ENCODE measurements at places on chromosomes 1 and 21.

- DNase-seq = no peak
Observed at GRCh38 chr1:42679364-42679983, 2.7 kb upstream of the YBX1 start.

DNA sequence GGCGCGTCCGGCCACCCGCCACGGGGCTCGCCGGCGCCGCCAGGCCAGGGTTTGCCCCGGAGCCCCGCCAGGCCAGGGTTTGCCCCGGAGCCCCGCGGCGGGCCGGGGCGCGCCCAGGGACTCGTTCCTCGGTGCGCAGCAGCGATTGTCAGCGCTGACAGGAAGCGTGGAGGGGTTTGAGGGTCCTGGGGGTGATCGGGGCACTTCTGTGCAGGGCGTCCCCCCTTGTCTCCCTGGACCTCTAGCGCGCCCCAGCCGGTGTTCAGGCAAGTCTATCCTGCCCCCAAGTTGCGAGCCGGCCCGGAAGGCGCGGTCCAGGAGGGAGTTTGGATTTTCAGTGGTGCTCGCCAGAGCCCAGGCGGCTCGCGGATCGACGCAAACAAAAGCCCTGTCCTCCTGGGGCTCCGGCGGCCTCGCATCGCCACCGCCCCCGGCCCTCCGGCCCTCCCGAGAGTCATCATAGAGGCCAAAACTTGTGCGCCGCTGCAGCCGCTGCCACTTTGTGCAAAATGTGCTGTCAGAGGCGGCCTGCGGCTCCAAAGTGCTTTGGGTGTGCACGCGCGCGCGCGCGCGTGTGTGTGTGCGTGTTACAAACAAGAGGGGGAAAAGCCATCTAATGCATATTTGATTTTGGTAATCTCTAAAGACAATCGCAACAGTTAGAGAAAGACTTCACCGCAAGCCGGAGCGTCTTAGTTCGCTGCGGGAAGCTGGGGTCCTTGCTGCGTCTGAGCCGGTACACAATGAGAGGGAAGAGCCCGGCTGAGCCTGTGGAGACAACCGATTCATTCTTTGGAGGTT is 1.0 kb downstream of the ROR1 start:
- no peak for DNase-seq

- no peak for DNase-seq
Observed at GRCh38 chr1:210736713-210737112, 397.2 kb downstream of the KCNH1 start.

- no peak for DNase-seq
Observed at GRCh38 chr1:46315669-46316403, 12.3 kb downstream of the UQCRH start.

- no peak for DNase-seq
Observed at GRCh38 chr1:153277852-153278251, 18.4 kb downstream of the LORICRIN start.

DNA sequence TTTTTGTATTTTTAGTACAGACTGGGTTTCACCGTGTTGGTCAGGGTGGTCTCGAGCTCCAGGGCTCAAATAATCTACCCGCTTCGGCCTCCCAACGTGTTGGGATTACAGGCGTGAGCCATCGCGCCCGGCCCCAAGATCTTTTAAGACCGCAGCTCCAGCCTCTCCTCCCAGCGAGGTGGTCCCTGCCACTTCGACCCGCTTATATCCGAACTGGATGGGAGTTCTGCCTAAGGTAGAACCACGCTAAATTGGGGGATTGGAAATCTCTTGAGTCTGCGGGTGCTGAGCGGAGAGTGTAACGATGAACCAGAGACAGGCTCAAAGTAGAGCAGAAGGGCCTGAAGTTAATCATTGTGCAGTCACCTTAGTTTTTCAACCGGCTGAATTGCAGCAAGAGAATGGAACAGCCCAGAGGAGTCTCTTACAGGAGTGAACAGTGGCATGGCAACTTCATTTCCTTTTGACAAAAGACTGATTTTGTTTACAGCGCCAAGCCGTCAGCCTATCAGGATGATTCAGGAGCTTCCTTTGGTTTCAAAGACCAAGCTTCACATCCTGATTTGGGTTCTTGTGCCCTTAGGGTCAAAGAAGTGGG is 726 bp upstream of the CYB5R1 start:
- DNase-seq = no peak

DNA sequence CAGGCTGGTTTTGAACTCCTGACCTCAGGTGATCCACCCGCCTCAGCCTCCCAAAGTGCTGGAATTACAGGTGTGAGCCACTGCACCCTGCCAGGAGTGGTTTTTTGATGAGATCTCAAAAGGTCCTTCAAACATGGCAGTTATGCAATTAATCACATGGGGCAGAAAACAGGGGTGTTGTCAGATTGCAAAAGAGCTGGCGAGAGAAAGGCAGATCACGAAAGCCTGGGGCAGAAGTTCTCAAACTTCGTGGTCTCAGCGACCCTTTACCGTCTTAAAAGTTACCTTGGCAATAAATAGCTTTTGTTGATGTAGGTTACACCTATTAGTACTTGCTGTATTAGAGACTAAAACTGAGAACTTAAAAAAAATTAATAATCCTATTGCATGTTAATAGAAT is 16.1 kb downstream of the CNR2 start:
- DNase-seq = no peak

GRCh38 chr1:184506481-184506880 is 119.7 kb downstream of the C1orf21 start:
- no peak for DNase-seq

DNA sequence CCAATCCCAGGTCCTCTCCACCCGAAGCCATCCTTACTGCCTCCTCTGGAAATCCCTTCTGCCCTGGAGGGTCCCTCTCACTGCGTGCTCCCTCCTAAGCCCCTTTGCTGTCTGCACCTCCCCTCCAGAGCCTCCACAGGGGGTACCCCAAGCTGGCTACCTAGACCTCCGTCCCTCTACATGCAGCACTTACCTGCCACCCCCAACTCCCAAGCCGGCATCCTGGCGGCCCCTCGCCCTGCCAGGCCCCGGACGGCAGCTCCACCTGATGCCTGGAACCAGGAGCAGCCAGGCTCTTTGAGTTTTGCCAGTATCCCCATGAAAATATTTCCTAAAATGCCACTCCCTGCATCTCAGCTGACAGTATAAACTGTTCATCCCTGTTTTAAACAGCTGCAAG is 4.1 kb downstream of the PRDM15 start:
- DNase-seq = no peak

DNA sequence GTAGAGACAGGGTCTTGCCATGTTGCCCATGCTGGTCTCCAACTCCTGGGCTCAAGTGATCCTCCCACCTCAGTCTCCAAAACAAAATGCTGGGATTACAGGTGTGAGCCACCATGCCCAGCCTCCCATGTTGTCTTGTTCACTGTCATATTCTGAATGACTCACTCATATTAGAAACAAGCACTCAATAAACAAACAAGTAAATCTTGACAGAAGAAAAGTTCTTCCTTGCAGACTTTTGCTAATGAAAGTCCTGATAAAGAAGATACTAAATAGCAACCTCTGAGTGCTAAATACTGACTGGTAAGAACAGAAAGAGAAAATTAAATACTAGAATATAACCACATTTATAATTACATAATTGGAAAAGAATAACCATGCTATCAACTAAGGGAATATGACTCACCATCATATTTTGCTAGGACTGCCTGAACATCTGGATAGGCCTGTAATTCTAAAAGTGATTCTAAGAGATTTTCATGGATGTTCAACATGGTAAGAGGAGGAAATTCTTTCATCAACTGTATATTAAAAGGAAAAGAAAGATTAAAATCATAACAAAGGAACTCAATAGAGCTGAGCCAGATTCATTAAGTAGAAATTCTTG is 37.3 kb downstream of the ST7L start:
- DNase-seq = no peak

- no peak for DNase-seq
Observed at GRCh38 chr1:22709891-22710700, 543 bp upstream of the EPHB2 start.

DNA sequence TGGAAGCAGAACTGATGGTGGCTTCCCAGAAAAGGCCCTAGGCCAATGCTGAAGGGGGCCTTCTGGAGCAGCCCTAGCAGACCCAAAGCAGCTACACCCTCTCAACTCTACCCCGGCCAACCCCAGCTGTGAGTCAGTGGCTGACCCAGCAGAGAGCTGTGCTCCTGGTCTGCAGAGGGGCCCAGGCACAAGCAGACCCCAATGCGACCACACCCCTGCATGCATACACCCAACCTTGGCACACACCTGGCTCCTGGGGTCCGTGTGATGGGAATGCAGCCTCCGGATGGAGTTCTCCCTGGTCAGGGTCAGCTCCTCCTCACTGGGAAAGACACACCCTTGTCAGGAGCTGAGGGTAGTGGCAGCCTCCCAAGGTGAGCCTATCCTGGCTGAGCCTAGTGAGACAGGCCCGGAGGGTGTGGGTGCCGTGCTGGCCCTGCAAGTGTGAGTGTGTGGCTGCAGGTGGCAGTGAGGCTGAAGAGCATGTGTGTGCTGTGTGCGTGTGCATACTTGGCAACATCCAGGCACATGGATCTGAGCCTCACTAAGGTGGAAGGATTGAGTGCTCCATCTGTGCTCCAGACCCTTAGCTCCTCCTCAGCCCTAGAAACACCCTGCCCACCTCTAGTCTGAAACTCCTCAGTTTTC is 3.9 kb upstream of the ARHGAP30 start:
- DNase-seq = no peak

DNA sequence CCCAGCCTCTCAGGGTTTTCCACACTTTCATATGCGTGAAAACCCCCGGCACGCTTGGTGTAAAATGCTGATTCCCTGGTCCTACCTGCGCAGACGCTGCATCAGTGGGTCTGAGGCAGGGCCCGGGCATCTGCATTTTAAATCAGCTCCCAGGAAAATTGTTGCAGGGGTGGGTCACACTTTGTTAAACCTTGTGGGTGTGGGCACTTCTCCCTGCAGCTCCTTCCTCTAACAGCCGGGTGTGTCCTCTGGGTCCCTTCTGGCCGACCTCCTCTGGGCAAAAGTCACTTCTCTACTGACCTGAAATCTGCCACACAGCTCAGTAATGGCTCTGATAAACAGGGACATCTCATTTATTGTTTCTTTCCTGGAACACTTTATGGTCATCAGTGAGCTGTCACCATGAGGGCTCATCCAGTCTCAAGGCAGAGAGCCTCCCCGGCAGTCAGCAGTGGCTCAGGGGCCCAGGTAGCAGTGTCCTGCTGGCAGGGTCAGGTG is 52.8 kb upstream of the TMPRSS2 start:
- DNase-seq = no peak

DNA sequence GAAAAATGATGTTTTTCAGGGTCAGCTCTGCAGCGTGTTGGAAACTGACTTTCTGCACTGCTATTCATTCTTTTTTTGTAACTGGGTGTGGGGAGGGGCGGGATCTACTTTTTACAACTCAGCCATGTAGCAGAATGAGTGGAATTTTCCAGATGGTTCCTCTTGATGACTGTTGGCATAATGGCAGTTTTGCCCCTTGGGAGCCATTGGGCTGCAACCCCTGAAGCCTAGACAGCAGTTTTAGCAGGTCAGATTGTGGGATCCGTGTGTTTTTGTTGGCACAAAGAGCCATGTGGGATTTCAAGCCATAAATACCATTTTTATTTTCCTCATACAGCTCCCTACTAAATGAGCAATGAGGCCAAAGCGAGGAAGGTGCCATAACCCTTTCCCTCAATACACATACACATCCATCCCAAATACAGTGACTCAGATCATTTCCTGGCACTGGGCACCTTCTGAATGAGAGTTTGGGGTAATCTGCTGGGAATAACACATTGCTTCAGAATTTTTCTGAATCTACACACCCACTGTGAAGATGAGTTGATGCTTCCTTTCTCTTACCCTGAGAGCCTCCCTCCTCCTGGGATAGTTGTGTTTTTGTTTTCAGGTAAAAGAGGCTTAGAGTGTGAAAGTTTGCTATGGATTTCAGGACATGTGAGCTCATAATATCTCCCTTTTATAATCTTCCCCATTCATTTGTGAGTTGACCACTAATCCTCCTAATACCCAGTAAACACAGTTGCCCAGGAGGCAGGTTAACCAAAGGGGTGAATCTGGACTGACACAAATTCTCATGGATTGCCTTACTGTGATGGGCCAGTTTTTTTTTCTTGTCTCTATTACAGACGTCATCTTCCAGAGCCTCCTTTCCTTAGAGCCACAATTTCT is 13.1 kb downstream of the S100A10 start:
- no peak for DNase-seq

DNA sequence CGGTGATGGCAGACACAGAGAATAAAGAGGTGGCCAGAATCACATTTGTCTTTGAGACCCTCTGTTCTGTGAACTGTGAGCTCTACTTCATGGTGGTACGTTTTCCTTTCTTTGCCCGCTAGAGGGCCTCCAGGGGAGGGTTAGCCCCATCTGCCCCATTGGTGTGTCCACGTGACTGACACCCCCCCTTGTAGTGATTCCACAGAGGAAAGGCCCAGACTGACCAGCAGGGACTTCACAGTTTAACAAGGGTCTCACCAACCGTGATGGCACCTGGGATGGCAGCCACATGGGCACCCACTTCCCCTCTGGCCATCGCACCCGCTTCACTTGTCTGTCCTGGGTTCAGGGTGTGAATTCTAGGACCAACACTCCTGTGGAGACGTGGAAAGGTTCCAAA is 22.3 kb upstream of the SARS1 start:
- DNase-seq = no peak

DNA sequence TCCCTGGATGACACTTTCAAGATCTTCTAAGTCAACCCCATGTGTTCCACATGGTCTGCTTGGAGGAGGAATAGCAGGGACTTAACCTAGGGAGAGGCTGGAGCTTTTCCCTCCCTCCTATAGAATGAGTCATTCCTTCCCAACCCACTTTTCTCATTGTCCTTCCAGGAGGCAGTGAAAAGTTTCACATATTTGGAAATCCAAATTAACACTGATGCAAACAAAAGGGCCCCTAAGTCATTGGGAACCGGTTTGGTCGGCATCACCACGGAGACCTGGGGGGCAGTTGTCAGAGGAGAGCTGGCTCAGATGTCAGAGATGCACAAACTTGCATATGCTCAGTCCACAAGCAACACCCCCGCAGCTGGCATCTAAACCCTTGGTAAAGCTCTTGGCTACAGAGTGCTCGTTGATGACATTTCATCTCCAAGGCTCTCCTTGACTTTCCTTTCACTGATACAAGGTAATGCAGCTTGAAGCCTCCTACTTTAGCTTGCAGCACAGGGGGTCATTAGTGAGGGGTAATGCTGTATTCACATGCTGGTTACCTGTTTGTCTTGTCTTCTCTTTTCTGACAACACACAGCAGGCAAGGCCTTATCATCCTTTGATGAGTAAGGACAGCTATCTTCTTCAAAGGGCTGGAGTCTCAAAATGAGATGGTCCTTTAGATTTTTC is 12.3 kb upstream of the LRRC8D start:
- no peak for DNase-seq

DNA sequence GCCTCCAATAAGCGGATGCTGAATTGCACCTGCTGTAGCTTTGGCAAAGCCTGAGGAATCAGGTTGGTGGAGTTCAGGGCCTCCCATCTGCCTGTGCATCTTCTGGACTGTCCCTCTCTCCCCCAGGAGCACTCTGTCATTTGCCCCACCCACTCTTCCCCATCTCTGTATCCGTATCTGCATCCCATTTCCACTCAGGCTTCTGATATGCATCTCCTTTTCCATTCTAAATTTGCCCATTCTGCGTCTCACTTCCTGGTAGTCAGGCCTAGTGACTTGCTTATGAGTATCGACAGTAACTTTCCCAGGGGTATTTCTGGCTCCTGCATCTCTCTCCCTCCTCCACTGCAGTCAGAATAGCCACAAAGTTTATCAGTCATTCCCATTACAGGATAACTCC is 15.6 kb downstream of the MR1 start:
- no peak for DNase-seq

All from omental fat pad (tissue), 4 donors.